ENCODE measurements at places on chromosomes 13 and 19.

DNA sequence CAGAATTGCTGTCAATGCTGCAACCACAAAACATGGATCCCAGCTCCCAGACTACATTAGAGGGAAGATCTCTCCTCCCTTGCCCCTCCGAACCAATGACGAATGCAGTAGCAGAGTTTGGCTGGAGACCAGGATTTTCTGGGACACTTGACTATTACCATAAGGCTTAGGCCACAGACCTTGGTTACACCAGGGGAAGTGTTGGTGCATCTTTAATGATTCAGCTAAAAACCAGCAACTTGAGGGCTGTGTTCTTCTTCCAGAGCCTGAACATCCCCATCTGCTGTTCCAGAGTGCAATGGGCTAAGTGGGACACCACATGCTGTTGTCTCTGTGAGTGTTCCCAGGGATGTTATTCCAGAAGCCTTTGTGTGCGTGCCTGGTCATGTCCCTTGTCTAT, 528.2 kb downstream of the LMO7 start:
- DNase-seq = no peak

GRCh38 chr13:72208112-72208645, 341.2 kb upstream of the DACH1 start:
- no peak for DNase-seq

GRCh38 chr19:45137179-45137761, 23.5 kb downstream of the NKPD1 start:
- peak; percentile 61 for DNase-seq

- DNase-seq = no peak
Measured at GRCh38 chr19:8180018-8180417, 29.2 kb upstream of the CERS4 start.

- no peak for DNase-seq
Measured at GRCh38 chr13:100338275-100338674, 249.4 kb downstream of the PCCA start.

- DNase-seq = no peak
Measured at GRCh38 chr19:53172889-53173288, 14.0 kb upstream of the ZNF347 start.

DNA sequence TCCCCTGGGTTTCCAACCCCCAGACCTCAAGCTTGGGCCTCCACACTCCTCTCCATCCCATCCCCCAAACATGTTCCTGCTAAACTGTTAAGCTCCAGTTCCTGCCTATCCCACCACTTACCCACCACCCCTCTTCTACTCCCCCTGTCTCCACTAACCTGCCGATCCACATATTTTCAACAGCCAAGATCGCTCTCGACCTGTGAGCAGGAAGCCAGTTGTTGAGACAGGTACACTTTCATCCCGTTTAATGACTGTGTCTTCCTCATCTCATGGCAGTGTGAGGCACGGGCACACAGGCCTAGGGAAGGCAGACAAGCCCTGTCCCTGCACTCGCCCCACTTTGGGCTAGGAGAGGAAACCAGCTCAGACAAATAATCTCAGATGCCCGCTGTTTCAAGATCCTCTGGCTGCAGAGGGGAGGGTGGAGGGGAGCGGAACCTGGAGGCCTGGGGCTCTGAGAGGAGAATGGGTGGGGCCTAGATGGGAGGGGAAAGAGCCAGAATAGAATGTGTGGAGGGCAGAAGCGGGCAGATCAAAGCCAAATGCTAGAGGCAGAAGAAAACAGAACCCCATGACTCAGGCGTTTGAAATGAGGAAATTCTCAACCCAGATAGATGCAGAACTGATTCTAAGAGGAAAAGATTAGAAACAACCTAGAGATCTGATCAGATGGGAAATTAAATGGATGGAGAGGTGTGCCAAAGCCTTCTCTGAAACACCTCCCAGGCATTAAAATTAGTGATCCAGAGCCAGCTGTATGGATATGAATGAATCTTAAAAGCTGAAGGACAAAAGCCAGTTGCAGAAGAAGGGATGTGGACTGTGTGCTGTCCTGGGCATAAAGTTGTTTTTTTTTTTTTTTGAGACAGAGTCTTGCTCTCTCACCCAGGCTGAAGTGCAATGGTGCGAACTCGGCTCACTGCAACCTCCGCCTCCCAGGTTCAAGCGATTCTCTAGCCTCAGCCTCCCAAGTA, 16.9 kb upstream of the CYP2S1 start:
- DNase-seq = no peak

Measured in heart right ventricle (tissue), 16 donors.